Stimulated activated CD4-positive, alpha-beta T cell treated with anti-CD3 and anti-CD28 coated beads, TNF-alpha, amount 100 ng/mL, for 4 hours (primary cell): ENCODE measurements at places on chromosomes 16 and 17.

DNA sequence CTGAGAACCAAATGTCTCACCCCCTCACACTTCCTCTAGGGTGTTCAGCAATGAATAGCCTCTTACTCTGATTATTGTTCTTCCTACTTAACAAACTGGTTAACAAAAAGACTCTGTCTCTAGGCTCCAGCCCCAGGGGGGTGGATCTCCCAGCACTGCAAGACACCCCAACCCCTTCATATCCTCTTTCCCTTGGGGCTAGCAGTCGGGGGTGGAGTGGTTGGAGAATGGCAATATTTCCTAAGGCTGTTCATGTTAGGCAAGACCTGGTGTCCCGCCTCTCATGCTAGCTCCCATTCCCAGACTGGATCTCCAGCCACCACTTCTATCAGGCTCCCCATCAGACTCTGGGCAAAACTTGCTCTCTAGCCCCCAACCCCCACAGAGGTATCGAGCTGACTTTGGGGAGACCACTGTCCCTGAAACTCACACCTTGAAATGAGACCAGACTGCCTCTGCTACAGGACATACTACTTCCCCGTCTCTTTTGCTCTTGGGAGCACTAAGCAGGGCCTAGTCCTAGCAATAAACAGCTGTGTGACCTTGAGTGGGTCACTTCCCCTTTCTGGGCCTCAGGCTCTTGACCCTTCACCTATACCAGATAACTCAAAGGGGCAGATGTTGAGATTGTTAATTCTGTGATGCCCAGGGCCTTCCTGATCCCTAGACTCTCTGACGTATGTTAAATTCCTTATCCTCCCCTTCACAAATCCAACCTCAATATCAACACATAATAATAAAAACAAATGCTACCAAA lies 2.4 kb downstream of the SLC25A35 start:
- DNase-seq, result no peak

GRCh38 chr17:66775881-66776400 lies 59.0 kb upstream of the CACNG5 start:
- no peak for DNase-seq

DNA sequence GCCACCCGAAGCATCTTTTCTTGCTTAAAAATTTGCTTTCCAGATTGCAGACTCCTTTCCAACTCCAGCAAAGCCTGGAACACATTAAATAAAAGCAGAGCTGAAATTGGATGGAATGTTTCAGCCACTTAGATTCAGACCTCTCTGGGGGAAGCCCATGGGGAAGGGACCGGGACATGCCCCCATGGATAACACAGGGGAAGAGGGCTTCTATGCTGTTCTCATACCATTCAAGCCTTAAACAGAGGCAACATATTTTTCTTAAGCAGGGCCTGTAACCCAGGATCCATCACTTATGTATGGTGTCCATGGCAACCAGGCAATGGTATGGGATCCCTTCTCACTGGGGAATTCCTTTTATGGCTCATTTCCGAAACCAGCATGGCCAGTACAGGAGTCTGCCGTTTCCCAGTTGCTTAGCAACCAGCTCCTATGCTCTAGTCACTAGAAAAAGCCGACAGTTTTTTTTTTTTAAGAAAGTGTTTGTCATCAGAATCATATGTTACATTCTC lies 62.0 kb upstream of the MARCHF10 start:
- no peak for DNase-seq

DNA sequence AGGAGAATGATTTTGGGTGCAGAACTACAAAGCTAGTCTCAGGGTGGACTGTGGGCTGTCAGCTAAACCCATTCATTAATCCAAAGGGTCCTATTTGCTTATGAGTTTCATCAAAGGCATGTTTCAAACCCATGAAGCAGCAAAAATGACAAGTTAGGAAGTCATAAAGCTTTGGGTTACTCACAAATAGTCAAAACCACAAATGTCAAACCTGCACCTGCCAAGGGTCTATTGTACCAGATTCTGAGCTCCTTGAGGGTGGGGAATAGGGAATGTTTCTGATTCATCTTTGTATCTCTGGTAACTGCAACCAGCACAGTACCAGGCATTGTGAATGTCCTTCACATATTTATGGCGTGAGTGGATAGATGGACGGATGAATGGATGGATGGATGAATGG lies 317.7 kb downstream of the MAF start:
- DNase-seq, result no peak

- no peak for DNase-seq
Observed at GRCh38 chr17:73834684-73835343, 190.6 kb upstream of the SDK2 start.

- no peak for DNase-seq
Observed at GRCh38 chr17:8384801-8385378, 1.9 kb upstream of the RPL26 start.

DNA sequence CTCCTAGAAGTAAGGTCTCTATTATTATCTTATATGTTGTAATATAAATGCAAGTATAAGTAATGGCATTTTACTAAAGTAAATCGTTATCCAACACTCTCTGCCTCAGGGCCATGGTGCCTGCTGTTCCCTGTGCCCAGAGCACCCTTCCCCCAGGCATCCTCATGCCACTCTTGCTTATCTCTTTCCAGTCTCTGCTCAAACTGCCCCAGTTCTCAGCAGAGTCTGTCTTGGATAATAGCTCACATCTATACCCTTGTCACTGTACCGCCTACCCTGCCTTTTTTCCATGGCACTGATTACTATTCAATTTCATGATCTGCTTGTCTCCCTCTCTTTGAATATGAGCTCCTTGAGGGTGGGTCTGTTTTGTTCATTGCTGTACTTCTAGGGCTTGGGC lies 31.7 kb downstream of the CDH1 start:
- no peak for DNase-seq
